ENCODE measurements at places on chromosomes 13 and 19.

- no peak for DNase-seq
Measured at GRCh38 chr13:113466383-113466782, 13.1 kb upstream of the ADPRHL1 start.

DNA sequence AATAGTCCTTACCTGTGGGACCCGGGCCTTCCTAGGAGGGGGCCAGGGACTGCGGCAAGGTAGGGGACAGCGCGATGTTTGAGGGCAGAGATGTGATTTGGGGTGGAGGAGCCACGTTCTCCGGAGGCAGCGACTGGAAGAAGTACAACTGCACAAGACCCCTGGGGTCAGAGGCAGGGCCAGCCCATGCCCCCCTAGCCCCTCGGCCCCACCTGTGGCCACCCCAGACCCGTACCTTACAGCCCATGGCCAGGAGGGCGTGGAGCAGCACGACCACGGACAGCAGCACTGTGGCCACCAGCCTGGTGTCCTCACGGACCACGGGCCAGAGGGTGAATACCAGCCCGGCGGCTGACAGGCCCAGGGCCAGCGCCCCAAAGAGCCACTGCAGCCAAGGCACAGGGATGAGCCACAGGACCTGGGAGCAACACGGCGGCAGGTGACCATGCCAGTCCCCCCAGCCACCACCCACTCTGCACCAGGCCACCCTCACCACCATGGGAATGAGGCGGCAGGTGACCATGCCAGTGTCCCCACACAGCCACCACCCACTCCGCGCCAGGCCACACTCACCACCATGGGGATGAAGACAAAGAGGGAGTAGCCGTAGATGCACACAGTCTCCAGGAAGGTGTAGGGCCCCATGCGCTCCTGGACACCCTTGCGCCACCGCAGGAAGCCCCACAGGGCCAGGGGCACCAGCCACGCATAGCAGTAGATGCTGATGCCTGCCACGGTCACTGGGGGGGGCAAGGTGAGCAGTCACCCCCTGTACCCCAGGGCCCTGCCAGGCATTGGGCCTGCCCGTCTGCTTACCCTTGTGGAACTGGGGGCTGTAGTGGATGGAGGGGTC, 5.0 kb downstream of the YIPF2 start:
- DNase-seq = no peak

GRCh38 chr19:3357992-3358688, 8.2 kb upstream of the NFIC start:
- DNase-seq = no peak

DNA sequence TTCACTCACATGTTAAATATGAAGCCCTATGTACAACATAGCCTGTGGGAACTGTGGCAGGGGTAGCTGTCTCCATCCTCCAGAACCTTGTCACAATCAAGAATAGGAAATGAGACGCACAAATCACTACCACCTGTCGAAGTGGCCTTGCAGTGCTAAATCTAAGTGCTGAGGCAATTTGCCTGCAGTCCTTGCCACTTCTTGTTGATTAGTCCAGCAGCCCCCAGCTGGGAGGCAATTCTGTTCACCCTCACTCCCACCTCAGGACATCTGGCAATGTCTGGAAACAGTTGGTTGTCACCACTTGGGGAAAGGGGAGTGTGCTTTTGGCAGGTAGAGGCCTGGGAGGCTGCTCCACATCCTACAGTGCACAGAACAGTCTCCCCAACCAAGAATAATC, 10.7 kb downstream of the RFX2 start:
- DNase-seq = no peak

- DNase-seq = no peak
Measured at GRCh38 chr13:45713106-45713690, 11.1 kb downstream of the CBY2 start.

GRCh38 chr13:20518660-20519100, 7.0 kb downstream of the CRYL1 start:
- DNase-seq = no peak

- DNase-seq = no peak
Measured at GRCh38 chr13:111036665-111037064, 78.4 kb upstream of the ARHGEF7 start.

DNA sequence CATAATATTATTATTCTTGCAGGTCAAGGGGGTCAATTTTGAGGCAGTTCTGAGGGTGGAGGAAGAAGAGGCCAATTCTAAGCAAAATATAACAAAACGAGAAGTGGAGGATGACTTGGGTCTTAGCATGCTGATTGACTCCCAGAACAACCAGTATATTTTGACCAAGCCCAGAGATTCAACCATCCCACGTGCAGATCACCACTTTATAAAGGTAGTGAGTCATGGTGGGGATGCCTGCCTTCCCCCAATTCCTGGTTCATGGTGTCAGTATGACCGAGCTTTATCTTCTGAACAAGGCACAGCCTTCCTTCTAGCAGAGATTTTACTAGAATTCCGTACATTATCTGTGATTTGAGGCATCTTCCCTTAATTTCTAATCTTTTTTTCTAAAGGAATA, 9.4 kb upstream of the DCUN1D2 start:
- DNase-seq = no peak

- no peak for DNase-seq
Measured at GRCh38 chr13:112839356-112840105, 129.5 kb upstream of the MCF2L start.

GRCh38 chr19:40717325-40717879, 490 bp downstream of the ITPKC start:
- no peak for DNase-seq

DNA sequence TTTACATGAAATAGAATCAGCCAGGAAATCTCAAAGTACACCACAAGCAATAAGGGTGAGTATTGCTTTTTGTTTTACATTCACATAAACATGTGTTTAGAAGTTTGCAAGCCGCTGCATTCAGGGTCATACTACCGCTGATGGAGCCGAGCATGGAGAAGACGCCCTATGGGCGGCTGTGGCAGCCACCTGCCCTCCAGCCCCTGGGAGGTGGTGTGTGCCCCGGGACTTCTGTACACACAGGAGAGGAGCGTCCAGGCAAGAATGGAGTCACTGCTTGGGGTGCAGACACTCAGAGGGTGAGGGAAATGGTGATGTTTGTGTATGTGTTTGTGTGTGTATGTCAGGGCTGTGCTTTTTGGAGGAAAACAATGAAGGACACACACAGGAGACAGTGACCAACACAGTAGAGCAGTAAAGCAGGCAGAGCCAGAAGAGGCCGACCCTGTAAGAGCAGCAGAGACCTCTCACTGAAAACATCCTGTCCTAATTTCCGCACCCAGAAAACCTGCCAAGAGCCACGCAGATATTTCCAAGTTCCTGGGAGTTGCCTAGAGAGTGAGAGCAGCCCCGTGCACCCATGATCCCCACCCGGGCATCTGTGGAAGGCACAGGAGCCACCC, 108.1 kb upstream of the GJB6 start:
- no peak for DNase-seq
